Endothelial cell (in vitro differentiated cells): ENCODE measurements at places on chromosomes 13 and 19. TPM values are rescaled to one million over a fixed set of nuclear protein-coding genes. Genes with fewer than 3 reads are reported as not detected.

SLC25A41 gene
- total RNA-seq: 0.23 TPM

ZNF570 gene
- 9.5 TPM for total RNA-seq

PRODH2 gene
- total RNA-seq: not detected

CBLC gene
- 0.85 TPM for total RNA-seq

CEACAM3 gene
- not detected for total RNA-seq

CNN1 gene
- total RNA-seq: 1.5 TPM

NTF4 gene
- total RNA-seq: not detected

N4BP2L2 gene
- 81.1 TPM for total RNA-seq

GNG7 gene
- total RNA-seq: 7.7 TPM

RRAS gene
- total RNA-seq: 23.9 TPM

KLK3 gene
- total RNA-seq: not detected

DIRAS1 gene
- 0.82 TPM for total RNA-seq

TUBB4A gene
- 0.21 TPM for total RNA-seq

FAM83E gene
- 0.64 TPM for total RNA-seq

TMEM255B gene
- 321 TPM for total RNA-seq

EFNA2 gene
- 14.6 TPM for total RNA-seq

PTPRH gene
- not detected for total RNA-seq

CFAP97D2 gene
- total RNA-seq: not detected

SMAD9 gene
- total RNA-seq: 0.26 TPM

FCGBP gene
- 1.8 TPM for total RNA-seq

DAZAP1 gene
- 145 TPM for total RNA-seq

ZNF223 gene
- 10.9 TPM for total RNA-seq

ZNF28 gene
- 22.3 TPM for total RNA-seq

TBC1D17 gene
- total RNA-seq: 36.8 TPM

RFPL4A gene
- not detected for total RNA-seq

SPTBN4 gene
- 0.49 TPM for total RNA-seq

OR10H1 gene
- total RNA-seq: not detected

SMIM24 gene
- total RNA-seq: not detected

MAP2K2 gene
- total RNA-seq: 153 TPM

ODAD3 gene
- total RNA-seq: 0.64 TPM
